ENCODE measurements at places on chromosomes 3 and 15.
A peak's percentile ranks its signal among the peaks of the same experiment; 100 is the strongest.

GRCh38 chr15:67977414-67978089, 76.6 kb upstream of the PIAS1 start:
- no peak for DNase-seq

- DNase-seq: no peak
Measured at GRCh38 chr15:101168898-101169494, 82.9 kb downstream of the CHSY1 start.

DNA sequence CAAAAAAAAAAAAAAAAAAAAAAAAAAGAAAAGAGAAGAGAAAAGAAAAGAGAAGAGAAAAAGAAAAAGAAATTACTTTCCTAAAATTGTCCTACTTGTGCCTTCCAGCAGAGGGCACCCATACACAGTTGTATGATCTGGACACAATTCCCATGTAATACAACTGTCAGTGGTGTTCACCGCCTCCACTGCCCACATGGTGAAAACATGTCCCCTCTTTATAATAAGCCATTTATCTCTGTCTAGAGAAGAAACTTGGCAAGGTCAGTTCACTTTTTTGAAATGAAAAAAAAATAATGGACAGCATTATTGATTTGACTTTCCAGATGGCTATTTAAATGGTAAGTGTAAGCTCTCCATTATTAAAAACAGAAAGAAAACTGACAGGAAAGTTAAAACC, 459.4 kb downstream of the GBE1 start:
- peak; percentile 24 for DNase-seq

DNA sequence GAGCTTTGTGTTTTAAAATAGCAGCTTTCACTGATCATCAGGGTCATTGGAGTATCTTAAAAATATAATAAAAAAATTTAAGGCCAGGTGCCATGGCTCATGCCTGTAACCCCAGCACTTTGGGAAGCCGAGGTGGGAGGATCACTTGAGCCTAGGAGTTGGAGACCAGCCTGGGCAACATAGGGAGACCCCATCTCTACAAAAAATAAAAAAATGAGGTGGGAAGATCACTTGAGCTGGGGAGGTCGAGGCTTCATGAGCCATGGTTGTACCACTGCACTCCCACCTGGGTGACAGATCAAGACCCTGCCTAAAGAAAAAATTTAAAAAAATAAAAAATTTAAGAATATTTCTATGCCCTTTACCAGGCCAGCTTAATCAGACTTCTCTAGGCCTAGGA, 1.5 kb downstream of the HMCES start:
- no peak for DNase-seq

DNA sequence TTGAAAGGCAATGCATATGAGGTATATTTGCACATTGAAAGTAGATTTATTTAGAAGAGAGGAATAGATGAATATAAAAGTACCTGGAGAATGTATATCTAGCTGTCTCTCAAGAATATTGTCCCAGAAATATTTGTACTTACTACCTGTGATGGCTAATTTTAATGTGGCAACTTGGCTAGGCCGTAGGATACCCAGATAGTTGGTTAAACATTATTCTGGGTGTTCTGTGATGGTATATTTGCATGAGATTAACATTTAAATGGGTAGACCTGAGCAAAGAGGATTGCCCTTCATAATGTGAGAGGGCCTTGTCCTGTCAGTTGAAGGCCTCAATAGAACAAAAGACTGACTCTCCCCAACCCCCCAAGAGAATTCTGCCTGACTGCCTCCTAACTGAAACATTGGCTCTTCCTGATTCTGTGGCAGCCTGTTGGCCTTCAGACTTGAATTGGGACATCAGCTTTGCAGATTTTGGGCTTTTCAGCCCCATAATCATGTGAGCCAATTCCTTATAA, 69.4 kb upstream of the FILIP1L start:
- no peak for DNase-seq
